H1 (cell line): ENCODE measurements at places on chromosomes 2 and 18. TPM values are rescaled to one million over a fixed set of nuclear protein-coding genes. Genes with fewer than 3 reads are reported as not detected.

DNA sequence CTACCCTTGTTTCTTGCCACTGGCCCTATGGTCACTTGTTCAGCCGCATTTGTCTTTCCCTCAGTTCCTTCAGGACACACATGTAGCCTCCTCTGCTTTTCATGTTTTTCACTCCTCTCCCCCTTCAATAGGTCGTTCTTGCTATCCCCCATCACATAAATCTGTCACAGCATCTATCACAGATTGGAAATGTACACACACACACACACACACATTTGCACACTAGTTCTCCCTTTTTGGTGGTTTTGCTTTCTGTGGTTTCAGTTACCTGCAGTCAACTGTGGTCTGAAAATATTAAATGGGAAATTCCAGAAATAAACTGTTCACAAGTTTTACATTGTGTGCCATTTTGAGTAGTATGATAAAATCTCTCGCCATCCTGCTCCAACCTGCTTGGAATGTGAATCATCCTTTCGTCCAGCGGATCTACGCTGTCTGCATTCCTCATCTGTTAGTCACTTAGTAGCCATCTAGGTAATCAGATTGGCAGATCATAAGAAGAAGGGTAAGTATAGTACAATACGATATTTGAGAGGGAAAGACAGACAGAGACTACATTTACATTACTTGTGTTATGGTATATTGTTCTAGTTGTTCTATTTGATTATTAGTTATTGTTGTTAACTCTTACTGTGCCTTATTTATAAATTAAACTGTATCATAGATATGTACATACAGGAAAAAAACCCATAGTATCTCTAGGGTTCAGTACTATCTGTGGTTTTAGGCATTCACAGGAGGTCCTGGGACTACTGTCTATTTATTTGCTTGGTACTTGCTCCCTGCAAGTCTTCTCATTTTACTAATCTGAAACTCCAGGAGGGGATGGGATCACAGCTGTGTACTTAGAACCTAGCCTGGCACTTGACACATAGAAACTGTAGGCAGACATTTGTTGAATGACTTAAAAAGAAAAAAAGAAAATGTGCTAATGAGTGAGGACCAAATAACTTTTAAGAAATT, 86.1 kb upstream of the PNPT1 start:
- no peak for DNase-seq

Gene ZNF236
- 6.7 and 8.3 TPM in 2 replicates for polyA plus RNA-seq

GRCh38 chr2:236578411-236578846, 8.8 kb downstream of the ACKR3 start:
- DNase-seq, result no peak

- no peak for DNase-seq
Measured at GRCh38 chr2:70160545-70160944, 30.3 kb downstream of the C2orf42 start.

DNA sequence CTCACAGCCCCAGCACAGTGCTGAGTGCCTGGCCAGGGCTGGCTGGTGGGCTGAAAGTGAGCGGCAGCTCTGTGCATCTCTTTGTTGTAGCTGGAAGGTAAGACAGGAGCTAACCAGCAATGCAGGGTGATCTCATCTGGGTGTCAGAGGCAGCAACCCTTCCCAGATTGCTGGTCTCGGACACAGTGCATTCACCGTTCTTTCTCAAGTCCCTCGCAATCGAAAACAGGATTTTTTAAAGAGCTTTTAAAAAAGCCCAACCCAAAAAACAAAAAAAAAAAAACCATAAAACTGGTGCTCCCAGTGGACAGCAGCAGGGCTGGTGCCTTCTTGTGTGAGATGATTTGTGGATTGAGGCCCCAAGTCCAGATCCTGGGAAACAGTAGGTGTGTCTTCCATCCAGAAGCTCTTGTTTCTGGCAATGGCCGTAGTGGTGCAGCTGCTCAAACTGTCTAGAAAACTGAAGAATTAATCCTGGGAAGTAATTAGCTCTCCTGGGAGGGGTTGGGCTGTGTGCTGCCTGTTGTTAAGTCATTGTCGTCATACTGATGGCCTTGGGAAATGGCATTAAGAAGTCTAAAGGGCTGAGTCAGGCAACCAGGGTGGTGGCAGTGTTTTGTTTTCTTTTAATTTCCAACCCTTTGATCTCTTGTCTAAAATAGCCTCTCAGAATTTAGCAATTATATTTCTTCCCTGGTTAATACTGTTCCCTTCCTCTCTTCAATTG, 156.7 kb downstream of the KLHL29 start:
- no peak for DNase-seq
